ENCODE measurements at places on chromosomes 5 and 9.

DNA sequence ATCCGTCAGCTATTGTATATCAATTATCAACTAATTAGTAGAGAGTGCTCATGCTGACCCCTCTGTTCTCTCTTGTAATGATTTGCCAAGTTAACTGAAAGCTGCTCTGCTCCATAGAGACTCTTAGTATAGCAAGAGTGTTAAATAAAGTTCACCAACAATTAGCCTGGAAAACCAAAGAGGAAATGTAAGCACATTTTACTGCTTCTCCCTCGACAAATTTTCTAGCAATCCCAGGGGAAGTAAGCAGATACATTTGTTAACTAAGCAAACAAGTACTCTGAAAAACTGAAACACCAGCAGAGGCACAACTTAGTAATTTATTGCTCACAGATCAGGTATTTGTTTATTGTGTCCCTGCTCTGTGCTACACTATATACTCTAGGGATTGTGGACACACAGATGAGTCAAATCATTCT, 162.2 kb downstream of the GLIS3 start:
- no peak for DNase-seq
- H3K4me1 ChIP-seq: no peaks in the 10 kb centered on the region
- no peak overlapping the region for H3K27ac ChIP-seq

DNA sequence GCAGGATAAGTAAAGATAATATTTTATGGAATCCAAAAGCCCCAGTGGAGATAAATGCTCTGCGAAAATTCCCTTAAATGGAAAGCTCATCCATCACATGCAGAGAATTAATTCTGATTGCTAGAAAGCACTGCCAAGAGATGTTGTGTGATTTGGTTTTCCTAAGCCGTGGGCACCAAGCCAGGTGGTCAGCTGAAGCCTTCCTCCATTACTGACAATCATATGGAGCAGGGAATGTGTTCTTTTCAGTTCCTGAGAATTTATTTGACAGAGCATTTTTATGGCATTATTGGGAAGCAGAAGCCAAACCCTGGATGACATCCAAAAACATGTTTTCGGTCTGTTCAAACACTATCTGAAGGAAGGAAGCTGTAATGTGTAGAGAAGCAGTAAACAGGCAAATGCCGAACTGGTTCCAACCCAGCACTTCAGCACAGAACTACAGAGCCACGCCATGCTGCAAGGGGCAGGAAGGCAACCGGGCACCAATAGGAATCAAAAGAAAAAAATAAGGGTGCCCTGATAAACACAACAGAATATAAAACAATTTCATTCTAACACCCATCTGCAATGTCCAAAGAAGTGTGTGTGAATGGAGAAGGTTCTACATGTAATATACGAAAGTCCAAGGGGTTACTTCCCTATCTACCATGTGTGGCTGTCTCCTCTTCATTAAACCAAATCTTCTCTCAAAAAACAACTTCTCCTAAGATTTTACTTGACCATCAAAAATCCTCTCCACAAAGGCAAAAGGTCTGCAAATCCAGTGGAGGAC, 12.3 kb downstream of the ARSB start:
- no peak overlapping the region for H3K4me3 ChIP-seq
- H3K4me1 ChIP-seq: no peaks in the 10 kb centered on the region
- no peaks in the 10 kb centered on the region for H3K27me3 ChIP-seq
- peaks cover 2% of the 10 kb centered on the region for H3K36me3 ChIP-seq

DNA sequence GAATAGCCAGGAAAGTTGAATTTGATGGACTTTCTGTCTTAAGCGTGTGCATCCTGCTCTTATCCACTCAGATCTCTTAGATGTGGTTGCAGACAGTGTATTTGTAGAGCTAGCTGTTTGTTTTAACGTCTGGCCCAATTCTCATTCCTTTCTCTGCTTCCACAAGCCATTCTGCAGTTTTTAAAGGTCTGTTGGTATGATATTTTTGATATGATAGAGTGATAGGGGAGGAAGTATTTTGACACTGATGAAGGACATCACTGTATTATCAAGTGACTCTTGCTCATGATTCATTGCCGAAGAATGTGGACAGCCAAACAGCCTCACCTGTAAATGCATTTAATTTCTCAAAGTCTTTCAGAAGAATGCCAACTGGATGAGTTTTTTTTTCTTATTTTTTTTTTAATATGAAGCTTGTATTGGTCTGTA, 4.5 kb downstream of the TJP2 start:
- H3K27ac ChIP-seq: no peak overlapping the region
- H3K4me3 ChIP-seq: no peak overlapping the region
- peaks cover 12% of the 10 kb centered on the region for H3K27me3 ChIP-seq
- H3K4me1 ChIP-seq: peaks cover 73% of the 10 kb centered on the region
- DNase-seq: no peak

DNA sequence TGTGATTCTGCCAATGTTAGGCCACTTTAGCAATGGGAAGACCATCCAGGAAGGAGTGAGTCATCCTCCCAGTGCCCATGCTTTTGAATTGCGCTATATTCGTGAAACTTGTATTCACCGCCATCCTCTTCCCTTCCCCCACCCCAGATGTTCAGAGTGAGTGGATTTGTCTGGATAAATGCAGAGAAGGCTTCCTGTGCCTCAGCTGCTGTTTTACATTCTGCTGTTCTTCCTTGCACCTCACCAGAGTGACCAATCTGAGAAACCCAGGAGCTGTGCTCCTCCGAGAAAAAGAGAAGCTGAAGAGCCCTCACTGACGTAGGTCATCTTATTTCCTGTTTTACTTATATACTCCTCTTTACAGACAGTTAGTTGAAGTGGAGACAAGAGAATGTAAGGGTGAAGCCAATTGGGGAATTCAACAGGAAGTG, 24.6 kb upstream of the SVEP1 start:
- DNase-seq: no peak
- H3K4me1 ChIP-seq: no peaks in the 10 kb centered on the region
- H3K36me3 ChIP-seq: no peaks in the 10 kb centered on the region
- H3K4me3 ChIP-seq: no peak overlapping the region
- no peak overlapping the region for H3K27ac ChIP-seq

GRCh38 chr5:141681695-141682641, at the start of gene ARAP3:
Gene ARAP3, minus strand, starts transcription at chr5:141682230. Its CDS starts 1,744 bp downstream, at chr5:141680486.
- H3K27me3 ChIP-seq: no peaks in the 10 kb centered on the region
- peaks cover 30% of the 10 kb centered on the region for H3K4me1 ChIP-seq
- peak; percentile 62 for DNase-seq
- peak within 1 kb of the TSS; percentile 75 for H3K4me3 ChIP-seq
- H3K36me3 ChIP-seq: no peaks in the 10 kb centered on the region

GRCh38 chr9:89626741-89627265, 22.0 kb downstream of the GADD45G start:
- DNase-seq: no peak
- H3K27ac ChIP-seq: no peak overlapping the region
- no peaks in the 10 kb centered on the region for H3K36me3 ChIP-seq
